Bronchial epithelial cell (primary cell): ENCODE measurements at places on chromosomes 7 and 10.

DNA sequence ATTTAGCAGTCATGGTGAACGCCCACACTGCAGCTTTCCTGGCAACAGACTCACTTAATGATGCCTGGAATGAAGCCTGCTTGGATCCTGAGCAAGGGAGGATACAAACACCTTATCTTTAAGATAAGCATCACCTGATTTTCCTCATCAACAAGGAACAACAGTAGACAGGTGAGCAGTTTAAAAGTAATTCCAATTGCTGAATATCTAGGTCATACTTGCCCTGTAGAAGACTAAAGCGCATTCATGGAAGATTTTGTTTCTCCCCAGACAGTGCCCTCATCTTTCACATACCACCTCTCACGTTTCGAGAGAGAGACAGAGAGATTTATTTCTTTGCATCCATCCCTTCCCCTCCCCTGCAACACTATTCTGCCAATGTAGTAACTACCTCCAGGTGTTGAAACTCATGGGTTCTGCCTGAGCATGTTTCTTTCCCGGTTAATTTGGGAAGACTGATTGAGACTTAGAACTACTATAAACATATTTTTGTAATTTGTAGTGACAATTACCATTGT, 660.7 kb downstream of the PARD3 start:
- peak; percentile 18 for DNase-seq

DNA sequence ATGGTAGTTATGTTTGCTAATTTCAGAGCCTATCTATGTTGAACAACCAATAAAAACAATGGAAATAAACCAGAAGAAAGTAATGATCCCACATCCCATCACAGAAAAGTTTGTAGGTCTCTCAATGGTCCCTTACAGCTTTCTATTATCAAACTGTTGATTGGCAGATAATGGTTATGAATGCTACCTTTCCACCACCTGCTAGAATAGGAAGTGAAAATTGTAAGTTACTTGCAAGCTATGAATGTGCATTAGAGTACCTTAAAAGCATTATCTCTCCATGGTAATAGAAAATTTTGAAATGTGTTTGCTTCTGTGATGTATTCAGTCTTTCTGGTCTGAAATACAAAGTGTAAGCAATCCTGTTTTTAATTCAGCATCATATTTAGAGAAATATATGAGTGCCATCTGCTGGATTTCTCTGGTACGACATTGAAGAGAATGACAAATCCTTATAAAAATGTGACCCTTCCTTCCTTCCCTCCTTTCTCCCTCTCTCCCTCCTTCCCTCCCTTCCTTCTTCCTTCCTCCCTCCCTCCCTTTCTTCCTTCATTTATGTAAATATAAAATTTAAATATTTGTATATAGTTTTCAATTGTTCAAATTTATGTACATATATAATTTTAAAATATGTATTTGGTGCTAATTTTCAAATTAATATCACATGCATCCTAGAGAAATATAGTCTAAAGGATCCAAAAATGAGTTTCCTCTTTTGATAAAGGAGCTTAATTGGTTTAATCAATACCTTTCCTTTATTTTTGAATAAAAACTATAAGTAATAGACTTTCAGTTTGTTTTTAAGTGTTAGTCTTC, 41.4 kb upstream of the PNLIPRP3 start:
- peak; percentile 45 for DNase-seq

- no peak for DNase-seq
Observed at GRCh38 chr10:69491611-69492010, 40.3 kb downstream of the TSPAN15 start.

DNA sequence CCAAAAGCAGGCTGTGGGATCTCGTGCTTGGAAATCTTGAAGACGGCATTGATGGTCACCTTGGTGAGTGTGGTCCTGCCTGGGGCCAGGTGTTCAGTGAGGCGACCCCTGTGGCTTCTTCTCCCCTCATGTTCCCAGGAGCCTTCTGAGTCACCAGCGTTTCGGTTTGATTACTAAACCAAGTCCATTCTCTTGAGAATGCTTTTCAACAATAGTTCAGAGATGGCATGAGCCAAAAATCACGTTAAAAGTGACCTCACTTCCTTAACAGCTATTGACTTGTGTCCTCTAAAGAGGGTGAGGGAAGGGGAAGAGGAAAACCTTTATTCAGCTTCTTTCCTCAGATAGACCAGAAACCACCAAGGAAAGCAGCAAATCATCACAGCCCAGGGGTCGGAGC, 315.2 kb downstream of the GATA3 start:
- DNase-seq: peak; percentile 30

DNA sequence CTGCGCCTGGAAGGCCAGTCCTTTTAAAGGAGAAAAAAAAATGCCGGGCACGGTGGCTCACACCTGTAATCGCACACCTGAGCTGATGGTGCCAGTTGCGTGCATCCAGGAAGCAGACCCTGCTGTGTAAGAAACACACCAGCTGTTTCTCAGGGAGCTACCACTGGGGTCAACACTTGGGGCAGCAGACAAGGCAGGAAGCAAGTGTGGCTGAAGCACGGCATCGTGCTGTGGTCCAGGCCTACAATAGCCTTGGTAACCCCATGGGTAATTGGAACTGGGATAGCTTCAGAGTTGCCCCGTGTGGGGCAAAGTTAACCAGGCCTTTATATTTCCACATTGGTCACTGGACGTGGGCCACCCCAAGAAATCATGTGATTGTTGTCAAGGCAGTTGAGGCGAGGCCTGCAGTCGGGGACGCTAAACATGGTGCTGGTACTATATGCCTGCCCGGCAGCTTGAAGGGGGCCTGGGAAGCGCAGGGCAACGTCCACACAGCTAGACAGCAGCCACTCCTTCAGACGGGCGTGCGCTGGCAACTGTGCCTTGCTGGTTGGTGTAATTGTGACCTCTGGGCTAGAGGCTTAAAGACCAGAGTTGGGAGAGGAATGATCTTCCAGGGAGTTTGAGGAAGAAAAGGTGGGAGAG, 2.5 kb upstream of the TACR2 start:
- no peak for DNase-seq

GRCh38 chr7:116180302-116180701, 30.0 kb upstream of the TES start:
- DNase-seq: peak; percentile 63

- DNase-seq: no peak
Observed at GRCh38 chr7:139572704-139573385, 49.4 kb downstream of the CLEC2L start.

DNA sequence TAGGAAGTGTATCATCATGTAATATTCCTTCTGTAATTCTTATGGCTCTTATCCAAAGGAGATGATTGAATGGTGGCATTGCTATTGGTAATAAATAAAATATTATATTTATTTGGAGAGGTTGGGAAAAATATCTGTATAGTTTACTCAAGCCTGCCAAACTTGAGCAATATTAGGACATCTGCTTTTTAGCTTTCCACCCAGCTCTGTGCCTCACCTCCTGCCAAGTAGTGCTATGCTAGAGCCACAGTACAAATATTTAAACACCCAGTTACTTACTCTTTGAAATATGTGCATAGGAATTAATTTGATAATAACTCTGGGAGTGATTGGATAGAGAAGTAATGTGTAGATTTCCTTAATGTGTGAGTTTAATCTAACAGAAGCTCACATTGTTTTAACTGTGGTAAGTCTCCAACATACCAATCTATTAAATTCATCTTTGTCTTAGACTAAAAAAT, 129.2 kb downstream of the BBS9 start:
- no peak for DNase-seq

- DNase-seq: no peak
Observed at GRCh38 chr10:97144297-97144696, 41.5 kb downstream of the SLIT1 start.

DNA sequence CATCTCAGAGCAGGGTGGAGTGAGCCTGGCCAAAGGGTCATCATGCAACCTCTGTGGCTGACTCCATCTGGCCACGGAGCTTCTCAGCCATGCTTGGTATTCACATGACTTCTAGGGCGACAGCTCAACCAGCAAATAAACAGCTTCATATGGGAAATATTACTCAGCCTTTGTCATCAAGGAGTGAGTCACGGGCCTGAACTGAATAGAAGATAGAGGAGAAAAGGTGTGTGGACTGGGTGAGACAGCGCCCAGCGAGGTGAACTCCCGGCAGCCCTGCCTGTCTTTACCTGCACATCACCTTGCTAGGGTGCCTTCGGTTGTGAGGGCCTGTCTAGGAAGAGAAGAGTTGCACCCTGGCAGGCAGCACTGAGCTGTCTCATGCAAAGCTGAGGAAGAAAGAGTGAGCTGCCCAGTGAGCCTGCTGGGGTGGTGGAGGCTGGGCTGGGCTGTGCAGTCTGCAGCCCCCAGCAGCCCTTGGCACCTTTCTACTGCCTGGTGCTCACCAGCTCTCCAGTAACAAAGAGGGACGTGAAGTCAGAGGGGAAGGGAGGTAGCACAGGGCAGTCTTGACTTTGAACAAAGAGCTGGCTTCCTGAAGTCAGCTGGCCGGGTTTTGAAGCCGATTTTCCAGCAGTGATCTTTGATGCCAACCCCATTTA, 114.2 kb downstream of the EGFR start:
- peak; percentile 100 for DNase-seq

DNA sequence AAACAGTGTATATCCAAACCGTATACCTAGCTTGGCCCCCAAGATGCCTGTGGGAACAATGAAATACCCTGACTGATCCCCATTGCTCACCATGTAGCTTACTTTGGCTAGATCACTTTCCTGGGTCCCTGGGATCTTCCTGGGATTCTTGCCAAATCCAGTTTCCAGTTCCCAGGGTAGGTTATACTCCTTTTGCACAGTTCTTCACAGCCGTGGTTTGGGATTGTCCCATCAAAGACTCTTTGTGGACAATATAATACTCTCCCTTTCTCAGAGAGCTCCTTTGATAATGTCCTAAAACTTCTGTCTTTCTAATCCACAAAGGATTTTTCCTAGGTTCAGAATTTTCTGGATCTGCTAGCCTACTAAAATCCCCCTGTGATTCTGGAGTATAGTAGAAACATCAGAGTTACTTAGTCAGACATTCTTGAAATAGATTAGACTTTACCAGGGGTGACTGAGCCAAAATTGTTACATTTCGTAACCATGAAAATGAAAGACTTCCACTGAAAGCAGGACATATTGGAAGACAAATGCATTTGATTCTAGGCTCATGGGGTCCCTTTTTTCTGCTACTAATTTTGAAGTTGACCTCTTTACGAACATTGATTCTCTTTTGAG, 388.3 kb upstream of the ETV1 start:
- no peak for DNase-seq

DNA sequence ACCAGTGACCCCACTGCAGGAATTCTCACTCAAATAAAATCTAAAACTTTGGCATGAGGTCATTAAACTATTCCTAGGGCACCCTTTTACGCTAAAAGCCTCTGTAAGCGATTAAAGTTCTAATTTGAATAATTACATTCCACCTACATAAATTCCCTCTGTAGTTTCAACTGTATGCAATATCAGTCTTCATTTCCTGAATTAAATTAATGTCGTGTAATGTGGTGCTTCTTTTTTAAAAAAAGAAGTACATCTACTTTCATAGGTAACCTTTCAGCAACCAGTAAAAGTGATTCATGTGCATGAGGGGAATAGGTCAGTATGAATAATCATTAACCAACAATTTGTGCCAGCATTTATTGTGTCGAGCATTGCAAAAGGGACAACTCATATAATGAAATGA, 44.7 kb downstream of the IMMP2L start:
- DNase-seq: peak; percentile 69

GRCh38 chr10:30062090-30062489, 2.7 kb upstream of the JCAD start:
- no peak for DNase-seq

GRCh38 chr7:26038201-26038990, 113.6 kb upstream of the NFE2L3 start:
- DNase-seq: peak; percentile 12

DNA sequence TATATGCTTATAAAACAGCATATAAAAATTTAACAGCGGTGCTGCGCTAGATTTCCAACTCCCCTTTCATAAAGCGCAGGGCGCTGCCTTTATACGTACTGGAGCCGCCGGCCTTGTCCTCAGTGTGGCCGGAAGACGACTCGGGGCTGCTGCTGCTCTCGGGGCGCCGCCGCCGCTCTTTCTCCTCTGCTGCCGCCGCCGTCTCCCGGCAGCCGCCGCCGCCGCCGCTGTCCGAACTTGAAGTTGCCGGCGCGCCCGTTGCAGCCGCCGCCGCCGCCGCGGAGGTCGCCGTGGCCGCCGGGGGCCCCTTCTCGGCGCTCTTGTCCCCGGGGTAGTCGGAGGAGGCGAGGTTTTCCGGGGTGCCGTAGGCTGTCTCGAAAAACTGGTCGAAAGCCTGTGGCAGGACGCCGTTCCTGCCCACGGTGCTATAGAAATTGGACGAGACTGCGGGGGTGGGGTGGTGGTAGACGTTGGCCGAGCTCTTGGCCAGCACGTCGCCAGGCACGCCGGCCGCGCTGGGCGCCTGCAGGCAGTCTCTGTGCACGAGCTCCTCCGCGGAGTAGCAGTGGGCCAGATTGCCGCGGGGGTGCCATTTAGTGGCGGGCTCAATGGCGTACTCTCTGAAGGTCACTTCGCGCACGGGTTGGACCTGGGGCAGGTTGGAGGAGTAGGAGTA, 557 bp downstream of the HOXA11 start:
- no peak for DNase-seq

GRCh38 chr7:151754142-151754590, 122.7 kb downstream of the PRKAG2 start:
- peak; percentile 97 for DNase-seq

DNA sequence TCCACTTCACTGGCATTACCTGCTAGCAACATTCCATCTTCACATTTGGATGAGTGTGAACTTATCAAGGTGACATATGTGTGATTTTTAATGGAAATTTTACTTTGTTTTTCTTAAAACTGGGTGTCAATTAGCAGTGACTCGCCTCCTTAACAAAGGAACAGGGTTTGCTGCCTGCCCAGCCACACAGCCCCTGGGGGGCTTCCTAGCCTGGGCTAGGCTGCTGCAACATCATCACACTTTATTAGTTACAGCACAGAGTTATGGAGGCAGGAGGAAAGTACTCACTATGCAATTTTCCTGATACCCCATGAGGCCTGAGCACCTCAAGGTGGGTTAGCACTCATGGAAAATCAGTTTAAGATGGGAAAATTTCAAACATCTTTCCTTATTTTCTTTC, 861.3 kb downstream of the NRG3 start:
- DNase-seq: no peak

GRCh38 chr7:100101016-100101862, at the start of the genes AP4M1 and MCM7:
Gene AP4M1, plus strand, starts transcription at chr7:100101643. Its CDS starts 72 bp downstream, at chr7:100101715.
Gene MCM7, minus strand, starts transcription at chr7:100101397. Its CDS starts 103 bp downstream, at chr7:100101294.
- peak; percentile 92 for DNase-seq

- no peak for DNase-seq
Observed at GRCh38 chr7:73964786-73965185, 63.2 kb upstream of the ELN start.

DNA sequence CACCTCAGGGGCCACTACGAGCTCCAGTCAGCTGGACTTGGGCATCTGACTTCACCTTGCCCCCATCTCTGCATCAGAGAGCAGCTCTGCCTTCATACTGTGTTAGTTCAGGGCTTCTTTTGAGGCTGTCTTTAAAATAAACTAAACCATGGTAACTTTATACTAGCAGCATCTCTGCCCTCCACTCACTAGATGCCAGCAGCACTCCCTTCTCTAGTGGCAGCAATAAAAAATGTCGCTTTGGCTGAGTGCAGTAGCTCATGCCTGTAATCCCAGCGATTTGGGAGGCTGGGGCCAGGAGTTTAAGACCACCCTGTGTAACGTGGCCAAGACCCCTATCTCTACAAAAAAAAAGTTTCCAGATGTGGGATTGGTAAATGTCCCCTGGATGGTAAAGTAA, 584.4 kb downstream of the INHBA start:
- DNase-seq: no peak
